Lower leg skin (tissue), 4 donors: ENCODE measurements at places on chromosomes 5 and 9. TPM values are rescaled to one million over a fixed set of nuclear protein-coding genes. Genes with fewer than 3 reads are reported as not detected.
A peak's percentile ranks its signal among the peaks of the same experiment; 100 is the strongest.

DNA sequence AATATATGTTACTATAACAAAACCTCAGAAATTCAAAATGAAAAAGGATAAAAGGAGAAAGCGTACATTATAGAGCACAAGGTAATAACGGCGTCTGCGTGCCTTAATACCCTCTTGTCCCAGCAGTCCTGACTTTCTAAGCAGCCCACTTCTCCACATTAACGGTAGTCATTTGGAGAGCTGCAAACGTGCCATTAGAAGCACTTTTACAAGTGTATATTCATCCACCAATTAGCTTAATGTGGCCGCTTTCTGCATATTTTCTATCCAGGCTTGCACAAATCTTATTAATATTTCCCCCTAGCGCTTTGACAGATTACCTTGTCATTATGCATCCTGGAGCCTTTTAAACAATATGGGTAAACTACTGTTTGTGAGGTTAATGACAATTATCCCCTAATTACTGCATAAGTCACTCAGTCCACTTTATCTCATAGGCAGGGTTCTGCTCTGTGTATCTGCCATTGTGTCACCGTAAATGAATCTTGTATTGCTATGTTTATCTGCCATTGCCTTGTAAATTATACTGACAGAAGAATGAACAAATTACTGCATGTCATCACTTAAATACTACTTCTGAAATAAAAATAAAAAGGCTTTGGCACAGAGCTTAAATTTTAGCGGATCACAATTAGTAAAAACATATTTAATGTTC lies 421.3 kb downstream of the BNC2 start:
- no peak for DNase-seq

FAM78A gene
- total RNA-seq = 0.55 TPM

- DNase-seq = peak; percentile 80
Observed at GRCh38 chr5:38453921-38454320, 102.5 kb downstream of the LIFR start.

- DNase-seq = no peak
Observed at GRCh38 chr5:100789694-100790093, 113.4 kb downstream of the ST8SIA4 start.

- no peak for DNase-seq
Observed at GRCh38 chr5:23389291-23390101, 117.9 kb upstream of the PRDM9 start.

DNA sequence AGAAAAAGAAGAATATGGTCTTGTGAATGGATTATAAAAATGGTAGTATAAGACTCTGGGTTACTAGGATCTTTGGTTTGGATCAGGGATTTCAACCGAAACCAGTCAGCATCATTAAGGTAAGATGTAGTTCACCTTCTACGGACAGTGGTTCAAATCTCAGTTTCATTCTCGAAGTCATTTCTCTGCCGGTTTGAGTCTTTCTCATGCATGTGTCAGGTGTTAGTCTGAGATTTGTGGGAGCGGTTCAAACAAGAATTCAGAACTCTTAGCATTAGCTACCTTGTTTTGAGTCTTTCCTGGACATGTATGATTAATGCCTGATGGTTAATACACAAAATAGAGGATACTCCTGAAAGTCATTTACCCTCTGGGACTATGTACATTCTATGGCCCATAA lies 735.9 kb upstream of the NUDT12 start:
- no peak for DNase-seq
